ENCODE measurements at places on chromosomes 13 and 19. TPM values are rescaled to one million over a fixed set of nuclear protein-coding genes. Genes with fewer than 3 reads are reported as not detected.

Gene TNFSF9
- 5.7 TPM for total RNA-seq

Gene ICAM4
- total RNA-seq: not detected

Gene OBI1
- total RNA-seq: 6.6 TPM

Gene PALM3
- total RNA-seq: 1.4 TPM

Gene CYP4F12
- total RNA-seq: 2.3 TPM

Measured in A549 treated with ZK216348 at 1 μM for 4 hours (cell line).